ENCODE measurements at places on chromosomes 13 and 19.
A peak's percentile ranks its signal among the peaks of the same experiment; 100 is the strongest.

DNA sequence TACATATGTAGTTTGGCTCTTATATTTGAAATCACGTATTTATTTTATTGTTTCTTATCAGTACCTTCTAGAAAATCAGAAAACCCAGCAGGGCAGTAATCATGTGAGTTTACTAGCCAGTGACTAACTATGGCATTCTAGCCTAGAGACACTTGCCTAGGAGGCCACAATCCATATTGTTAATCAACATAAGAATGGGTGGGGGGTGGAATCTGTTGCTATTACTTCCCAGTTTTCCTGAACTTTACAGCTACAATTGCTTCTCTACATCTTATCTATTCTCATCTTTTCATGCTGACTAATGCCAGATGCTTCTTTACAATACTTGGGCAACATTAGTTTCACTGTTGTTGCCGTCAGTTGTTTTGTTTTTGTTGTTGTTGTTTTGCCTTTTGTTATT, 18.7 kb upstream of the ATXN8OS start:
- no peak for DNase-seq

DNA sequence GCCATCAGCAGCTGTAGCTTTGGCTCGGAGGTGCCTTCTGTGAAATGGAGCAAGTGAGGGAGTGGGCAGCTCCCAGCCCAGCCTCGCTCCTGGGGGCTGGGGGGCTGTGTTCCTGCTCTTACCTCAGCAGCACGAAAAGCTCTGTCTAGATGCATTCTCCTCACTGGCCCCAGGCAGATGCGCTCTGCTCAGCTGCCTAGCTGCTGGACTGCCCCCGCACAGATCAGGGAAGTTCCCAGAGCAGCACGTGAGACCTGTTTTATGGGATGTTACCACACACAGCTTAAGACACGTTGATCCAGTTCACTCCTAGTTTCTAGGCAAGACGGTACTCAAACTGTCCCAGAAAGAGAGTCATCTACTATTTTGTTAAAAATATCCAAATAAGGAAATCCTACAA, 13.6 kb downstream of the LCP1 start:
- DNase-seq = peak; percentile 33

- DNase-seq = no peak
Observed at GRCh38 chr19:14185158-14185557, 20.8 kb downstream of the ADGRL1 start.

DNA sequence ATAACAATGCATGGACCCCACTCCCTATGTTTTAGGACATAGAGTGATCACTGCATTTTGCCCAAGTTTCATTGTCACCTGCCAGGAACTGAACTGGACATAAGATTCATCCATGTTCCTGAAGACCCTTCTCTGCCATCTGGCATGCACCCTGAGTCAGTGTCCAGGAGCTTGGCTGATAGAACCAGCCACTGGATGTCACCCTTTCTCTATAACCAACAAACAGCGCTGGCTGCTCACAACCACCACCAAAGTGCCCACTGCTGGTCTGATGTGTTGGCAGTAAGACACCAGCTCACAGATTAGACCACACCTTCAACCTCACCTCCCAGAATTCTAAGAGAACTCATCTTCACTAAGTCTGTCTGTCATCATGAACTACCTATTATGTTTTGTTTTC, 333.4 kb downstream of the ITGBL1 start:
- peak; percentile 60 for DNase-seq

DNA sequence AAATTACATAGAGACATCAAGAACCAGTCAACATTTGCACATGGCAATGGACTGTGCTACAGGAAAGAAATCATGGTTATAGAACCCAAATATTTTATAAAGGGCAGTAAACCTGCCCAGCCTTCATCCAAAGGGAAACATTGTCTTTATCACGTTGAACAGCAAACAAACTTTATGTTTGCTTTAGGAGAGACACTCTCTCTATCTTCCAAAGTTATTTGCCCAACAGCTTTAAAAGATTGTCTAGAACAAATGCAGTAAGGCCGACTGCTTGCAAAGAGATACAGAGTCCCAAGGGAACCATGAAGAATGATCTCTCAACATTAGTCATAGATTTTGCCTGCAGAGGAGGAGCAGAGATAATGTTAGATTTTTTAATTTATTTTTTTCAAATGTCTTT, 1323.5 kb upstream of the SLC10A2 start:
- DNase-seq = no peak

GRCh38 chr13:48892053-48892687, 83.5 kb upstream of the FNDC3A start:
- DNase-seq = peak; percentile 97

- DNase-seq = no peak
Observed at GRCh38 chr19:8220481-8220880, 11.3 kb downstream of the CERS4 start.

DNA sequence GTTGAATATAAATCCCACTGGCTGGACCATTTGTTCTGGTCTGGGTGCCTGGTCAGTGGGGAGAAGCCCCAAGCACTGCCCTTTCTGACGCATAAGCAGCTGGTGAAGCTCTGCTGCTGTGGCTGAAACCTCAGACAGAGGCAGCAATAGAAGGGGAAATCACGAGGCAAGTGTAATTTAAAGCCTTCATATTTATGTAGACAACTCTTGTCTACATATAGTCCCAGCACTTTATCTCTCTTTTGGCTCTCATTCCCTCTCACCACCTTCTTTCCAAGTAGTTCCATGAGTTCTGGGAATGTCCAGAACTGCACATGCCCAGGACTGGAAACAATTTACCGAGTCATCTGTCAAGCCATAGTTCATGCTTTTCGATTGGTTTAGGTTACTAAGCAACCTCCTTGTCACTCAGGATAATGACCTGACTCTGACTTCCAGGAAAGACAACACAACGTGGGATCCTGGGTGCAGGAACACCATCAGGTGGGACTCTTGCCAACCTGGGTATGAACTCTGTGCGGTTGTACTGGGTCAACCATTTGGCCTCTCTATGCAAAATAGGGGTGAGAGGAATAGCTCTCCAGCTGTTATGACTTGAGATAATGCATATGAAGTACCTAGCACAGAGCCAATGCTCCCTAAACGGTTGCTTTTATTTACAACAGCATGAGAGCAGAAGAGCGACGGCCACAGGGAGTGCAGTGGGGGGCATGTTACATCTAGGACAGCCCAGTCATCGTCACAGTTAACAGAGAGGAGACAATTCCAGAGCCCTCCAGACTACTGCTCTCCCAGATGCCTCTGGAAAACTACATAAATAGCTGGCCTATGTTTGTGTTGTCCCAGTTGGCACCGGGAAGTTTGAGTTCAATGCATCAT, 321.9 kb downstream of the FOXO1 start:
- DNase-seq = no peak

- DNase-seq = peak; percentile 18
Observed at GRCh38 chr13:34867590-34867989, 74.5 kb upstream of the NBEA start.

DNA sequence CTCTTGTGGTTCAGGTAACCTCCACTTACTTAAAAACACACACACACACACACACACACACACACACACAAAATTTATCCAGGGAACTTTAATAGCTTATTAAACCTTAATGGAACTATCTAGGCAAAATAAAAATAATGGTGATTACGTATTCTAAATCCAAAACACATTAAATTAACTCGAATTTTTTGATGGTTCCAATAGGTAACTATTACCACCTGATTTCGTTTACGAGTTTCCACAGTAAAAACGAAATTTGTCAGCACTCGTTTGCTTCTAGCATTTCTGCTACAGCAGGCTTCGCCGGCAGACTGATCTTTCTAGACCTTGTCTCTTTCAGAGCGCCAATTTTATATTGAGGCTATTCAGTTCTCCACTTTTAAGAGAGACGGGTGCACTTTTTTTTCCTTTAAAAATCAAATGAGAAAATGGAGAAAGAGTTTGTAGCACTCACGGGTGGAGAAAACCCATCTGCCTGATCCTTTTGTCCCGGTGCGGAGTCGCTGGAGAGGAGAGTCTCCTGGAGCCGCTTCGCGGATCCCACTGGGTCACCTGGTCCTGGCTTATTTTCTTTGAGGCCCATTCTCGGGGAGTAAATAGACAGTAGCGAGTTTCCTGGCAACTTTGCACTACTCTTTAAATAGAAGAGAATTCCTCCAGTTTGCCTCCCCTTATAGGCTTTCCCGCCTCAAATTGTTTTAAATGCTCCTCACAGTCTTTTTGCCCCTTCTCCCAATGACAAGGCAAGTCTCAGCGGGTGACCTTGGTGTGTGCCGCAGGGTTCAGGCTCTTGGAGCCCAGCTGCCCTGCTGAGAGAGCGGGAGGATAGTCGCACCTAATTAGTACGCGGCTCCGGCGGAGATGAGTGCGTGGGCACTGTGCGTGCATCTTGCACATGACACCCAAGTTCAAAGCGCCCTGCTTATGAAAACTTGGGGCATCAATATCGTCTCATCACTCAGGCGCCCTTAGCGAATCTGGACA, 117.0 kb downstream of the KCNRG start:
- no peak for DNase-seq

- DNase-seq = no peak
Observed at GRCh38 chr13:99013951-99014350, 36.1 kb upstream of the DOCK9 start.

- DNase-seq = no peak
Observed at GRCh38 chr13:43003010-43003409, 11.0 kb upstream of the EPSTI1 start.

DNA sequence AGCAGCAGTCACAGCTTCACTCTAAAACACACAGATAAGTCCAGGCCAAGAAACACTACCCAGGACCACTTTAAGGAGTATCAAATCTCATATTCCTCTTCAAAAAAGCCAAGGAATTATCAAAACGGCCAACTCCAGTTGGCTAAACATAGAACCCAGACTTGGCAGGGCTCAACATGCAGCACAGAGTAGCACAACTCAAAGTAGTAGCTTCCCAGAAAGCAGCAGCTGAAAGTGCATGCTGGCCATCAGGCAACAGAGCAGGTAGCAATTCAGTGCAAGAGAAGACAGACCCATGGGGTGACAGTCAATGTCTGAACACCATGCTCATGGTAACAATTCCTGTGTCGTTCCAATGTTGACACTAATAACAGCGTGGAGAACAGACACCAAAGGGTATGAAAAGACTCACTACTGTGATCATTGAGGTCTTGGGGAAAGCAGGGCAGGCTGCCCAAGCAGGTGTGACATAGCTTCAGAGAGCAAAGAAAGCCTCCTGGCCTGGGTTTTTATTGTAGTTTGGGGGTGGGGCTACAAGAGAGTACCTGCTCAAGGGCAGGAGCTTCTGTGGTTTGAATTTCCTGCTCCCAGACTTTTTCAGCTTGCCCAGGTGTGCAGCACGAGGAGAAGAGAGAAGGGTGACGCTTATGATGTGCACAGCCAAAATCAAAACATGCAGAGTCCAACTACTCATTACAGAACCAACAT, 6.2 kb downstream of the ZNF709 start:
- no peak for DNase-seq

DNA sequence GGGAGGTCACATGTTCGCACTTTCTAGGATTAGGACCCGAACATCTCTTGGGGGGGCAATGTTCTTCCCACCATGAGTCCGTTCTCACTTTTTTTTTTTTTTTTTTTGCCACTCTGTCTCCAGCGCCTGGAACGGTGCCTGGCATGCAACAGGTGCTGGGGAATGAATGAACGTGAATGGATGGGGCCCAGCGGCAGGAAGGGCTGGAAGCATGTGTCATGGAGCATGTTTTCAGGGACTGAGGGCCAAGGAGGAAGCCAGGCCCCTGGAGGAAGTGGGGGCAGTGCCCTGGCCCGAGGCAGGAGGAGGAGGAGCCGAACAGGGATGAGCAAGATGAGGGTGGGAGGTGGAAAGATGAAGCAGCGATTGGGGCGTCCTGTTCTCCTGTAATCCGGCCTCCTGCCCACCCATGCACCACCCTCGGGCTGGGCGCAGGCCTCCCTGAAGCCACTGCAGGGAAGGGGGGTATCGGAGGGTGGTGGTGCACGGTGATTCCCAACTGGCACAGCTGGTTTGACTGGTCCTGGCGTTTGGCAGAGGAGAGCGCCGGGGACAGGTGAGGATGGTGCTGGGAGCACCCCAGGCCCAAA, 8.8 kb upstream of the SULT2B1 start:
- DNase-seq = peak; percentile 90

DNA sequence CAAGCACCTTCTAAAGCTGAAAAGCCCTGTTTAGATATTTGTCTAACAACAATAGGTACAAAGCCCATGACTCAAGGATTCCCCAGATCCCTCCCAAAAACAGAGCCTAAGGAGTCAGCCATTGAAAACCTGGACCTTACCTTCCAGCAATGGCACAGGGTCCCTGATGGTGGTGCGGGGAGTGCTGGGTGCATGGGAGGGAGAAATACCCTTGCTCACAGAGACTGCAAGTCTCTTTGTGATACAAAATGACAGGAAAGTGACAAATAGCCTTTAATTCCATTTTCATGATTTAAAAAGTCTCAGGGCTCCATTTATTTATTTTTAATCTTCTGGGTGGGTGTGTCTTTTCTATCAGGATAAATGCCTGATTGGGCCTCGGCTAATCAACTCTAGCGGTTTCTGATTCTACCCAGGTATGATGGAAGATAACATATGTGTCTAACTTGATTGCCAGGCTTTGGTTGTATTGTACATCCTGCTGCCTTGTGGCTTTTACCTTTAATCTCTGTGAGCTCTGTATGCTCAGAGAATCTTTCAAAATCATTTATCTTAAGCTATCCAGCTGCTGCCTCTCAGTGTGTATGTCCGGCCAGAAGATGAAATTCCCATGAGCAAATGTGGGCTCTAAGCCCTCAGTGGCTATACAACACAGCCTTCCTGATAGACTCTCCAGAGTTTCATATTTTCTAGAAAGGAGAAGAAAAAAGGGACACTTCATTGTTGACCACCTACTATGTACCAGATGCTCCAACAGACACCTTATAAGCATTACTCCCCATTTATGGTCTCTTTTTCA, 54.6 kb upstream of the FAM124A start:
- DNase-seq = no peak

DNA sequence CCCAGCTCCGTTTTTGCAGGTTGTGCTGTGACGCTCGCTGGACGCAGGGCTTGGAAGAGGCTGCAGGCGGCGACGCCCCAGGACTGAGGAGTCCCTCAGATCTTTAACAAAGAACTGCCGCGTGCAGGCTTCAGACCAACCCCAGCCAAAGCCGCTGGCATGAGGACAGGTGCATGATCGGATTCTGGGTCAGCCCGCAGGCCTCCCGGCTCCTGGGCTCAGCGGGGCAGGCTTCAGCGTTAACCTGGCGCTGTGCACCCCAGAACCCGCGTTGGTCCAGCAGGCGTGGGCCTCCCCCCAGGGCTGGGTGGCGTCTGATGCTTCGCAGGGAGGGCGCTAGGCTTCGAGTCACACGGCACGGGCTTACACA, 920 bp upstream of the TIMM13 start:
- peak; percentile 45 for DNase-seq

DNA sequence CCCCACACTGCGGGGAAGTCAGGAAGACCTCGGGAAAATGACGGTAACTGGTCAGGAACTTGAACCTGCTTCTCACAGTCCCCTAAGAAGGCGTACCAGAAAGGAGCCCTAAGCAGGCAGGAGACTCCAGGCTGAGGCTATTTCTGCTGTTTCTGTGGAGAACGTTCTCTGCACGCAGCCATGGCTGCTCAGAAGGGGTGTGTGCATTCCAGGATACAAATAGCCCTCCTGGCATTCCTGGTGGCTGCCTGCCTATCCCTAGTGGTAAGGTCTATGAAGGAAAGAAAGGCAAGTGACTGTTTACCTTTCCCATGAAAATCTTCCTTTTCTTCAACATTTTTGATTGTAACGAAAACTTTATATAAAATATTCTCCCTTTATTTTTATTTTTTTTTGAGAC, 2.5 kb downstream of the SGCG start:
- DNase-seq = no peak

GRCh38 chr13:105847527-105848291, 687.8 kb downstream of the EFNB2 start:
- no peak for DNase-seq

GRCh38 chr19:42363614-42364346, 26.3 kb downstream of the CNFN start:
- DNase-seq = no peak

Measured in ELR (cell line).